Suppressor macrophage (primary cell): ENCODE measurements at places on chromosomes 16 and 17.

DNA sequence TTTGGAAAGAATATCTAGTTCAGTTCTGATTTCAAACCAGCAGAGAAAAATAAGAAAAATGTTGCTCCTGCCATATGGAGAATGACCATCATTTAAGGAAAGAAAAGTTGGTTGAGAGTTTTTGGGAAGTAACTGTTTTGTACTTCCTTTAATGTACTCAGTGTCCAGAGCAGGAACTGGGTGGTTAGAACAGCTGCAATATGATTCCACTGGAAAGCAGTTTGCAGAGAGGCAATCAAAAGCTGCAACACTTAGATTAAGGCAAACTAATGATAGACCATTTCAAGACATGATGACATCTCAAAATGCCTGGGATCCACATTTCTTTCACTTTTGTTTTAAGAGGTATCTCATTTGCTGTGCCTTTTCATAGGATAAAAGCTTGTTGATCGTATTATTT is 313.3 kb upstream of the HSBP1 start:
- peak; percentile 23 for DNase-seq

GRCh38 chr16:57265850-57266530 is 18.5 kb downstream of the PLLP start:
- no peak for DNase-seq

GRCh38 chr17:56978441-56979090 is 635 bp downstream of the SCPEP1 start:
- peak; percentile 50 for DNase-seq

DNA sequence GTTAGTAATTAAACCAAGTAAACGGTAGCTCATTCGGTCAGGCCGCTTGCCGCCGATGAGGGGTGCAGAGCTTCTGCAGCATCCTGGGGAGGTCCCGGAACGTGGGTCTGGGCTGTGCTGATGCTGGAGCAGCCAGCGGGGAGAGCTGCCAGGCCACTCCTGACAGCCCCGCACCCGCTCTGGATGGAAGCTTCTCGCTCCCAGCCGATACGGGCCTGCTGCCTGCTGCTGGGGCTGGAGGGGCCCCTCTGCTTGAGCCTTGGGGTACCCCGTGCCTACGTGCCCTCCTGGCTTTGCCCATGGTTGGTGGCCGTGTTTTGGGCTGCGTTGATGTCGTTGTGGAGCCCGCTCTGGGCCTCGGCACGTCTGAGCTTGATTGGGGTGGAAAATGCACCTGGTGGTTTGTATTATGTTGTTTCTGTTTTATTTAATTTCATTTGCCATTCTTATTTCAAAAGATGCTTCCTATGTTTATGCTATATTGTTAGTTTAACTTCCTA is 41.6 kb upstream of the ZNF750 start:
- no peak for DNase-seq

DNA sequence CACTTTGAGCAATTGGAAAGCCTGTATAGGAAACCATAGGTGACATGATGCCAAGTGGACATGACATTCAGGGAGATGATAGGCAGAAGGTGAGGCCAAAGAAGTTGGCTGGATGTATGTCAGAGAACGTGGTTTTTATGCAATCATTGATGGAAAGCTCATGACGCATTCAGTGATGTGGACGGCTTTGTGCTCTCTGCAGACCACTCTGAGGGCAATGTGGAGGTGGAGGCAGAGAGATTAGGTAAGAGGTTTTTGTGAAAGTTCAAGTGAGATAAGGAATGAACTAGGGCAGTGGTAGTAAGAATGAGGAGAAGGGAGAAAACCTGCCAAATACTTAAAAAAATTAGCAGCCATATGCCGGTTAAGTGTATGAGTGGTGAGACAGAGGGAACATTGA is 99.0 kb downstream of the PRKCA start:
- no peak for DNase-seq
